ENCODE measurements at places on chromosomes 6 and 20.

GRCh38 chr6:82264824-82265223 lies 17.3 kb upstream of the IBTK start:
- DNase-seq: no peak

- no peak for DNase-seq
Measured at GRCh38 chr6:135990439-135990838, 138.9 kb downstream of the PDE7B start.

GRCh38 chr20:57834306-57835073 lies 124.7 kb upstream of the PMEPA1 start:
- DNase-seq: no peak

DNA sequence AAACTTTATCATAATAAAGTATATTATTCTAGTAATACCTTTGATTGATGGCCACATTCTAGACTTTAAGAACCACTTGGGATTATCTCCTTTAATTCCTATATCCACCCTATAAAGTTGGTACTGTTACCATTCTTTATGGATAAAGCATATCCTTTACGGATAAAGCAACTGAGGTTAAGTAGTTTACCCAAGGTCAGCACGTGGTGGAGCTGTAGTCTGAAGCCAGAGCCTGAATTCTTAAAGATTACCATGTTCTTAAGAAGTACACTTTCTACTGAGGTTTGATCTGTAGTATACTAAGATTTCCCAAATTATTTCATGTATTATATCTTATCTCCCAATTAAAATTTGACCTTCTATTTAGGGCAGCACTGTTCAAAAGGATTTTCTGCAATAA lies 3.0 kb upstream of the NCOA7 start:
- DNase-seq: no peak

- no peak for DNase-seq
Measured at GRCh38 chr6:81565071-81565470, 187.4 kb downstream of the TENT5A start.

- no peak for DNase-seq
Measured at GRCh38 chr6:98037571-98037970, 754.6 kb upstream of the MMS22L start.

GRCh38 chr20:58112017-58112781 lies 116.3 kb downstream of the ANKRD60 start:
- no peak for DNase-seq

DNA sequence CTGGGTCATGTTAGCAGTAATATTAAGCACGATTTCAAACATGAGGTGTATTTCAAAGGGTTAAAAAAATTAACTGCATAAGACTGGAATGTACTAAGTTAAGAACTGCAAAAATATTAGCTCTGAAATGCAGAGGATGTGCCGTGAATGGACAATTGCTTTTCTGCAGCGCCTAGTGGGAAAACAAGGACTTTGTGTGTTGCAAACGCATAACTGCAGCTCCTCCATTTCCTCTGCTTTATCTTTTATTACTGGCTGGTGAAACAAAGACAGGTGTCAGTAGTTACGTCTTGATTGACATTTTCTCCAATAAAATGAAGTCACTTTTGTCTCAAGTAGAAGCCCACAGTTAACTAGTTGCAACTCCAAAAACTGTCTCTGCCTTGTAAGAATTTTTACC lies 1.7 kb downstream of the PDE7B start:
- DNase-seq: no peak

GRCh38 chr20:23257848-23258746 lies 92.5 kb upstream of the NXT1 start:
- peak; percentile 84 for DNase-seq

- no peak for DNase-seq
Measured at GRCh38 chr20:44041001-44041400, 126.3 kb downstream of the TOX2 start.

DNA sequence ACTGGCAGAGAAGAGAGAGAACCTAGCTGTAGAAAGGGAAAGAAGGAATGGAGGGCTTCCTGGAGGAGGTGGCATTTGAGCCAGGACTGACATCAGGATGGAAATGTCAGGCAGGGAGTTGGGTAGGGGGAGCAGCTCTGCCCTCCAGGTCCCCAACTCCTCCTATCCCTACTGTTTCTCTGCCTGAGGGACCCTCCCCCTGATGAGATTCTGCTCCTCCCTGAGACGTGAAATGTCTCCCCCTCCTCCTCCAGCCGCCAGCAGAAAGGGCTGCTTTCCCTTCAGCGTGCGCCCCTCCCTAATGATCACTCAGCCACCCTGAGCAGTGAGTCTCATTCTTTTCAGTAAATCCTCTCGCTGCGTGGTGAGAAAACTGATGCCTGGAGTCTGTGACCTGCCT lies 40.6 kb downstream of the HLA-DPB1 start:
- no peak for DNase-seq

DNA sequence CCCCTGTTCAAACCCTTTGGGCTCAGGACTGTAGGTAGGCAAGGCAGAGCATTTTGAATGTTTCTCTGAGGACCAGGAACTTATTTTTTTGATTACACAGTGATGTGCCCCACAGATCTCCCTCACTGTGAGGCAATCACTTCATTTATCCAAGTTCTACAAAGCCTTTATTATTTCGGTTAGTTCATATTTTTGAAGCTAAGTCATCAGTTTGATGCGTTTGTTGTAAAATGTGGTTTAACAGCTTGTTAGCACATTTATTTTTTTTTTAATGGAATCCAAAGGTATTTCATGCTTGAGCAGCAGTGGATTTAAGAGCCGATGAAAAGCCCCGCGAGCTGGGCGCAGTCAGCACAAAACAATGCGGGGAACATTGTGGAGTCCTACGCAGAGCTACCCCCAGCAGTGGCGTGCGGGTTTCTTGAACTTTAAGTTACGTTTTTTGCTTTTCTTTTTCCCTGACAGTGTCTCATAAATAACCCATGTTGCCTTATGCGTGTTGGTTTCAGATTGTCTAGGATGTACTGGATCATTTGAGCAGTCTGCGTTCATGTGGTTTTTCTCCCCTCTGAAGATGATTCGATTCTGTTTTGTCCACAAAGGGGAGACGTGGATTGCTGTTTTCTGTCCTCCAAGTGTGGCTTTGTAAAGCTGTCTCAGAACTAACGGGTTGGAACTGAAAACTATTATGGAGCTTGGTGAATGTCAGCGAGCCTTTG lies 233.6 kb upstream of the BMP2 start:
- DNase-seq: no peak

DNA sequence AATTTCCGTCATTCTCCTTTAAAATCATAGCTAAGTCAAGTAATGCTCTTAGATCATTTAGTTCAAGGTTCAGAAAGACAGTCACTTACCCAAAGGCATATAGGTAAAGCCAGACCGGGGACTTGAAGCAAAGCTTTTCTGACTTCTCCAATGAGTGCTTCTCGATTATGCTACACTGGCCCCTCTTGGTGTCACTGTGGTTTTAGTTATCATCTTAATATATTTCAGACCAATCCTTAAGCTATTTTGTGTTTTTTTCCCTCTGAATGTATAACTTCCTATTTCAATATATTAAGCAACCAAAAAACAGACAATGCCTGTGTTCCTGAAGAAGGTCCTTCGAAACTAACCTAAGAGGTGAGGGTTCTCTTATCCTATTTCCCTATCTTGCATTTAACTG lies 3.9 kb downstream of the PRDM1 start:
- peak; percentile 20 for DNase-seq

GRCh38 chr6:6891949-6892461 lies 215.8 kb upstream of the RREB1 start:
- DNase-seq: no peak

GRCh38 chr6:75932067-75932466 lies 140.4 kb downstream of the IMPG1 start:
- peak; percentile 41 for DNase-seq

DNA sequence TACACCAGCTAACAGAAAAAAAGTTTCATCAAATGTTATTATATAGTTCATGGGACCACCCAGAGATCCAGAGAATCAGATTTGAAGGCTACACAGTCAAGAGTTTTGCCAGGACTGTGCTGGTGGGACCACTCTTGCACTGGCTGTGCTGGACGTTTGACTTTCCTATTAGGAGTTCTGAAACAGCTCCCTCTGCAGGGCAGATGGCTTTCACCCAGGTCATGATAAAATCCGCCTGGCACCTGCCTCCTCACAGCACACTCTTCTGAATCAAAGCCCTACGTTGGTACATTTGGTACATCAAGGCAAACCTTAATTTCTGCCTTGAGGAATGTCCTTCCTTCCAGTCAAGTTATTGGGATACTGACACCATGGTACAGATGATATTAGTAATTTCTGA lies 302.1 kb downstream of the ZNF217 start:
- DNase-seq: no peak

DNA sequence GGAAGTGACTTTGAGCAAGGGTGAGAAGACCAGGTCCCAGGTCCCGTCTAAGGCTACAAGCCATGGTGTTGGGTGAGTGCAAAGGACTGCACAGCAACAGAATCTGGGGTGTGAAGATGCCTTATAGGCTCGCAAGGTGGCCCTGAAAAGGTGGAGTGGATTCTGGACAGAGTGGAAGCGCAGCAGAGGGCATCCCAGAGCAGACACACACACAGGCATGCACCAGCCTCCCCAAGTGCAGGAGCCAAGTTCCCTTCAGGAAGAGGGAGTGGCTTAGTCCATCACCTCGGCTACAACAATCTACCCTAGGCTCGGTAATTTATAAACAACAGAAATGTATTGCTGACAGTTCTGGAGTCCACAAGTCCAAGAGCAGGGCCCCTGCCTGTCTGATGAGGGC lies 180.1 kb upstream of the PDE10A start:
- no peak for DNase-seq

- DNase-seq: no peak
Measured at GRCh38 chr6:163490826-163491577, 76.5 kb downstream of the QKI start.

DNA sequence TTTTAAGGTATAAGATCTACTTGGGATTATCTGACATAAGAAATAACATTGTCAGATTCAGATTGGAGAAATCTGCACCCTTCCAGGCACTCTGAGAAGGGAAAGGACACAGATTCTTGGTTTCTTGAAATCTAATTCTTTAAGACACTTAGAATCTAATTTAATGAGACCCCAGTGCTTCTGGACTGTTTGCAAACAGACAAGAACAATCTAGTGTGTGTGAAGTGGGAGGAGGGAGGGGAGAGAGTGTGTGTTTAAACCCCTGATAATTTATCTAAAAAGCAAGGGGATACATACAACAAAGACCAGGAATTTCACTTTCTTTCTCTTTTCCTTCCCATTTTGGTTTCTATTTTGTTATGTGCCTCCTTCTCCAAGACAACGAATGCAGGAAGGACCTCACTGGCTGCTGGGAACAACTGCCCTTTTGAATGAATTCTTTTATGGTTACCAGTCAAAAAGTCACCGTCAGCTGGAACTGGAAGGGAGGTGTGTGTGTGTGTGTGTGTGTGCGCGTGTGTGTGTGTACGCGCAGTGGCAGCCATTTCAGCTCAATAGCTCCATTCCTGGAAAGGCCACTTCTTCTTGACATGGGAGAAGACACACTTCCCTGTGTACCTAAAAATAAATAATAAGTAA lies 129.4 kb downstream of the BCAS1 start:
- DNase-seq: no peak

DNA sequence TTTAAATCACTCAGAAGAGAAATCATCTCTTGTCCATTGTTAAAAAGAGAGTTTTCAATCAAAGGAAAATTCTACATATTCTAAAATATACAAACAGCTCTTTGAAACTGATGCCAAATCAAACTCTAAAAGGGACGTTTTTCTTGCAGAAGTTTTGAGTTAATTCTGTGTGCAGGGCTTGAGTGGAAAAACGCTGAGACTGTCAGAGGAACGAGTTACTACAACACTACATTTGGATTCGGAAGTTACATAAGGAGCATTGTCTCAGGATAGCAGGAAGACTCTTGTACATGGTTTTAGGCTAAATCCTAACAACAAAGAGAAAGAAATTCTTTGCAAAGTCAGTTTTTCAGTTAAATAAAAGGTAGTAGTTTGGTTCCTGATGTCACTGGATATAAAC lies 155.7 kb upstream of the SUPT3H start:
- no peak for DNase-seq

GRCh38 chr6:150600301-150601017 lies 774 bp downstream of the PLEKHG1 start:
- DNase-seq: peak; percentile 88

DNA sequence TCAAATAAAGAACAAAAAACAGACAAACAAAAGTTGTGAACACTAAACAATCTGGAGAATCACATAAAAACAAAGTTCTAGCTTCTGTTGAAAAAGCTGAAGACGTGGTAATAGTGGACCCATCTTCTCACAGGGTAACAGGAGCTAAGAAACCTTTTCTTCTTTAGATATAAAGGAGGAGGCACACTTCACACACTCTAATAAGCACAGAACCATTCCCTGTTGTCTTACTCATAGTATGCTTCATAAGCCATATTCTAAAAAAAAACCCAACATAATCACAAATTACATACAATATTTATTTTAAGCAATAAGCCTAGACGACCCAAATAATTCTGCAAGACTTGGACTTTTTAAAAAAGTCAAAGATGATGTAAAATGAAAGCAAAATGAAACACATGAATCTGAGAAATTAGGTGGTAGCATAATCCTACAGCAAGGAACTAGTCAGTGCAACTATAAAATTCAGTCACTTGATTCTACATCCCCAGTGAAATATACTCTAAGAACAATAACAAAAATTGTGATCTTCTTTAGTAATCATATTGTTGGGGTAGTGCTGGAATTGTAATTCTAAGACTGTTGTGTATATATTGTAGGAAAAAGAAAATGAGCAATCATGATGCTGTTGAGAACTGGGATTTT lies 15.6 kb downstream of the SRPK1 start:
- DNase-seq: no peak

GRCh38 chr6:161607696-161608297 lies 333.9 kb upstream of the AGPAT4 start:
- DNase-seq: no peak

DNA sequence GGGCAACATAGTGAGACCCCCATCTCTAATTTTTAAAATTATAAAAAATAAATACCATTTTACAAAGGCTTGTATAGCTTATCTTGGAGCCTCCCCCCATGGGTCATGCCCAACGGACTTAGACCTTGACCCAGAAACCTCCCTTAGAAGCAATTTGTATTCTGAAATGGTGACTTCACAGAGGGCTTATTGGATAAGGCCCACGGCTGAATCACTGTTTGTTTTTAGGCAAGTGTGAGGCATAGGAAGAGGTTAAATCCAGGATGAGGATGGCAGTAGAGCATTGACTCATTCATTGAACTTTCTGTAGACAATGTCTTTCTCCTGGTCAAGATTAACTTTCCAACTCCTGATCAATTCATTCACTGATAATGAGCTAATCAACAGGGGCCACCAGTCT lies 6.2 kb upstream of the SNAI1 start:
- DNase-seq: no peak

- DNase-seq: peak; percentile 55
Measured at GRCh38 chr6:144219056-144219685, 66.0 kb upstream of the UTRN start.

GRCh38 chr20:3074812-3075211 lies 3.4 kb downstream of the OXT start:
- DNase-seq: no peak

DNA sequence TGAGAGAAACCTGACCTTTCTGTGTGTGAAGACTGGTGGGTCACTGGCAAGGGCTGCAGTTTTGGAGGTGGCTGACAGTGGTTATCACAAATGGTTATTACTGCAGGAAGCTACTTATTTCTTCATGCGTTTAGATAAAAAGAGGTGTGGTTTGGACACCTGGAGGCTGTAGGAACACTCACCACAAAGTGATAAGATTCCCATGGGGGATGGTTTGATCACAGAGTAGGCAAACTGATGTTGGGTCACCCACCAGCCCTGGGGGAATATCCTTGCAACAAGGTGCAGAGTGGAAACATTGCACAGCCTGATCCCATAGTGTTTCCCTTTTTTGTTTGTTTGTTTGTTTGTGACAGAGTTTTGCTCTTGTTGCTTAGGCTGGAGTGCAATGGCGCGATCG lies 33.9 kb upstream of the RNGTT start:
- DNase-seq: no peak
